Hematopoietic multipotent progenitor cell treated with erythropoietin and hydrocortisone succinate and interleukin-3 and kit ligand, for 6 days (in vitro differentiated cells): ENCODE measurements at places on chromosomes 5 and 9.

- DNase-seq = no peak
Measured at GRCh38 chr9:123745451-123745850, 184.5 kb downstream of the DENND1A start.

GRCh38 chr9:14893280-14893679, 16.9 kb downstream of the FREM1 start:
- DNase-seq = no peak

- no peak for DNase-seq
Measured at GRCh38 chr5:107634981-107635848, 35.5 kb downstream of the EFNA5 start.

- no peak for DNase-seq
Measured at GRCh38 chr9:86902586-86902985, 44.7 kb downstream of the GAS1 start.

DNA sequence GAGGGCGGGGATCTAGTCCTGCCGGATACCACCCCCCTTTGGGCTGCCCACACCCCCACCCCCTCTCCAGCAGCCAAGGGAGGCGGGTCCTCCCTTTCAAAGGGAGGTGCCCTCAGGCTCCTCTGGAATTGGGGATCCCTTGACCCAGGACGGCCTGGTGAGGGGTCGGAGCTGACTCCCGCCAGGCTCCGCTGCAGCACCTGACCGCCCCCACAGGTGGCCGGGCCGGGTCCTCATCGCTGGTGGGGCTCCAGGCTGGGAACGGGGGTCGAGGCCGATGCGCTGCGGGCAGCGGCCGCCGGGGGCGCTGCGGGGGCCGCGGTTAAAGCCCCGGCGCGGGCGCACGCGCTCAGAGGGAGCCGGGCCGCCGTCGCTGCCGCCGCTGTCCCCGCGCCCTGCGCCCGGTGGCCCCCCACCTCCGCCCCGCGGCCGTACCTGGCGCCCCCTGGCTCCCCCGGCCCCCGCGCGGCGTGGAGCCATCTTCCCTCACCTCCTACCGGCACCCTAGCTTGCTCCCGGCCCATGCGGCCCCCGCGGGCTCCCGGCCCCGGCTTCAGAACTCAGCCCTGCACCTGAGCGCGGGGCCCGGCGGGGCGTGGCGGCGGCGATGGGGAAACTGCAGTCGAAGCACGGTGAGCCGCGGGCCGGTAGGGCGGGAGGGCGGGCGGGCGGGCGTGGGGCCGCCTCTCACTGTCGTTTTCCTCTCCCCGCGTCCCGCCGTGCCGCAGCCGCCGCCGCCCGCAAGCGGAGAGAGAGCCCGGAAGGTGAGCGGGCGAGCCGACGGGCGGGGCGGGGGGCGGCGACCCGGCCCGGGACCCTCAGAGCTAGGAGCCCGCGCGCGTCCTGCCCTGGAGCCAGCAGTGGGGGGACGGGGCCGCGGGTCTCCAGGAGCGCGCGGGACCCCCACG, at the start of gene NKD2:
Gene NKD2 (plus strand): TSS at position 352 of the 908 bp plus-strand sequence. CDS start 256 bp downstream, at position 608.
- peak; percentile 53 for DNase-seq

DNA sequence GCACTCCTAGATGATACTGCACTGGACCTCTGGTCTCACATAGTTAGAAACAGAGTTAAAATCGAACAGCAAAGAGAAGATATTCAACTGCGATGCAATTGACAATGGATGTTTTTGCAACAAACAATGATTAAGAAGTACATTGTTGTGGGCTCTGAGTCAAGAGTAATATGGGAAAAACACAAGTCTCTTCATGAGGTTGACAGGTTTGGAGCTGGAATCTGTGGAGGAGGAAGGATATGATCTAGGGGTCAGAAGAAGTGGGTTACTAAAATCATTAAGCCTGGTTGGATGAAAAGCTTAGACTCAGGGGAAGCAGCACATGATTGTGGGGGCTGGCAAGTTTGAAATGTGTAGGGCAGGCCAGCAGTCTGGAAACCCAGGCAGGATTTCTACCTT, 53.1 kb downstream of the PDCD1LG2 start:
- no peak for DNase-seq

DNA sequence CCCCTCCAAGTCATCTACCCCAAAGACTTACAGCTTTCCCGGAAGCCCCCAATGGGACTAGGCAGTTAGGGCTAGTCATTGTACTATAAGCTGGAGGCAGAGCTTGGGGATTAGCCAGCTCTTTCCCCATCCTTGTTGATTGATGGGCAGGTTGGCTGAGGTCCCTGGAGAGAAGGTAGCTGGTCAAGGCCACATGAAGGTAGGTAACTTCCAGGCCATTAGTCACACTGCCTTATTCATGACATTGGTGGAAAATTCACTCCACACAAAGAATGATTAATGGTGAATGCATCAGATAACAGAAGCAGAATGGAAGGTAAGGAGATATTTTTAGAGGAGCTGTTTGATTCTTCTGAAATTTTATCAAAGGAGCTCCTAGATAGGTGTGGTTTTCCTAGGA, 49.5 kb upstream of the TGFBR1 start:
- no peak for DNase-seq

GRCh38 chr9:7780261-7780988, 19.2 kb downstream of the DMAC1 start:
- no peak for DNase-seq

- no peak for DNase-seq
Measured at GRCh38 chr5:154513669-154514084, 35.6 kb upstream of the HAND1 start.

DNA sequence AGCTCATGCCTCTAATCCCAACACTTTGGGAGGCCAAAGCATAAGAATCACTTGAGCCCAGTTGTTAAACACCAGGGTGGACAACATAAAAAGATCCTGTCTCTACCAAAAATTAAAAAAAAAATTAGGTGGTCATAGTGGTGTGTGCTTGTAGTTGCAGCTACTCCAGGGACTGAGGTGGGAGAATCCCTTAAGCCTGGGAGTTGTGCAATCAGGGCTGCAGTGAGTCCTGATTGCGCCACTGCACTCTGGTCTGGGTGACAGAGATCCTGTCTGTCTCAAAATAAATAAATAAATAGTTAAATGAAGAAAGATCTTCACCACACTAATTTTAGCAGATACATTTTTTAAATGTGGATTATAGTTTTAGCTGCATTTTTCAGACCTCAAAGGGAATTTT, 433.2 kb downstream of the MAT2B start:
- DNase-seq = peak; percentile 27

DNA sequence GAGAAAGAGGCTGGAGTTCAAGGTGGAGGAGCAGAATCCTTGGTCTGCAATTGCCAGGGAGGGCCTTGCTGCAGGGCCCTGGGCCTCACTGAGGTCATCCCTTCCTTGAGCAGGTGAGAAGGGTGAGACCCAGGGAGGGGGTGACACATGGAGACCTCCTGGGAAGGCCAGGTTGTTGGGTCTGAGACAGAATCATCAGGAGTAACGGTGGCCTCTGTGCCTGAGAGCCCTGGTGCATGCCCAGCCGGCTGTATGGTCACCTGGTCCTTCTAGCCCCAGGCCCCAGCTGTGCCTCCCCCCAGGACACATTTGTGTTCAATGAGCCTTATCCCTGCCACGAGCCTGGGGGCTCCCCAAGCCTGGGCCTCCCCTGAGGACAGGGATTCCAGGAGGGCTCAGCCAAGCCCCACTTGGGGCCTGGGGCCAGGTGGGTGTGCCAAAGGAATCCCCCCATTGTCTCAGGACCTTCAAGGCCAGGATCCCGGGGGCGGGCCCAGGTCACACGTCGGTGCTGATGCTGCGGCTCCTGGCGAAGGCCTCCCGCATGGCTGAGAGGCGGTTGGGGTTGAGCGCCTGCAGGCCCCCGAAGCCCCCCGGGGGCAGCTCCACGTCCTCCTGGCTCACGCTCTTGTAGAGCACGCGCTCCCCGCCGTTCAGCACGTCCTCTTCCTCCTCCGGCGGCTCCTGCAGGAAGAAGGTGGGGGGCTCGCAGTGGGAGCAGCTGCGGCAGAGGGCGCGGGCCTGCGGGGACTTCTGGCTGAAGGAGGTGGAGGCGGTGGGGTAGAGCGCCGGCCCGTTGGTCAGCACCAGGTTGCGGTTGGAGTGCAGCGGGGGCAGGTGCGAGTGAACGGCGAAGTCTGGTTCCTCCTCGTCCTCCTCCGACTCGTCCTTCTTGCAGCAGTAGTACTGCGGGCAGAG, 30.4 kb downstream of the FAM163B start:
- no peak for DNase-seq

- DNase-seq = no peak
Measured at GRCh38 chr9:135787317-135787716, 85.3 kb downstream of the KCNT1 start.

- no peak for DNase-seq
Measured at GRCh38 chr5:83767409-83767992, 46.8 kb upstream of the HAPLN1 start.

- peak; percentile 30 for DNase-seq
Measured at GRCh38 chr9:76761448-76761847, 2.8 kb upstream of the PCA3 start.

- no peak for DNase-seq
Measured at GRCh38 chr9:96871176-96871575, 16.9 kb upstream of the ZNF782 start.

DNA sequence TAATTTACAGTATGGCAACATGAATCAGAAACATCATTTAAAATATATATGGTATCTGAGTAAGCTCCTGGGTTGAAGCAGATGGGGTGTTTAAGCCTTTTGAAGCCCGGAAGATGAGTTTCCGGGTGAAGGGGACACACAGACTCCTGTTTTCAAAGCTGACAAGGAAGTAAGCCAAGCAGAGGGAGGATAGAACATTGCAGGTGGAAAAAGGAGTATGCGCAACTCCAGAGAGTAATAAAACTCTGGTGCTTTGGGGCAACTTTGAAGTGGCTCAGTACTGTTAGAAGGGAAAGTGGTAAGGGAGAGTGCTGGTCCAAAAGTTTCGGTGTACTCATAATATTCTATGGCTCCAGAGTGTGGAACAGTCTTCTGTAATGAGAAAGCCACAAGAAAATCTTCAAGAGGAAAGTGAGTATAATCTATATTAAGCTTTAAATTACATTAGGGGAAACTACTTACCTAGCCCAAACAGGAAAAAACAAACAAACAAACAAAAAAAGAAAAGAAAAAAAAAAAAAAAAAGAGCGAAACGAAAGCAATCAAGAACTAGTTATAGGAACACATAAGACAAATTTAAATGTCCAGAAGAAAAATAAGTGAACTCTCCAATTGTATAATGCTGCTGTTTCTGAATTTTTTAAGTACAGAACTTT, 2.3 kb upstream of the ST8SIA4 start:
- DNase-seq = no peak
